SJSA1 (cell line): ENCODE measurements at places on chromosomes 2 and 18. TPM values are rescaled to one million over a fixed set of nuclear protein-coding genes. Genes with fewer than 3 reads are reported as not detected.

The LIPT1 gene
- 2.9 and 18.4 TPM in 2 replicates for total RNA-seq

The MERTK gene
- not detected in 2 replicates for total RNA-seq

The RAPGEF4 gene
- total RNA-seq: 0.13 and 0.47 TPM in 2 replicates

The BZW1 gene
- 308 and 508 TPM in 2 replicates for total RNA-seq

The TDRD15 gene
- total RNA-seq: not detected in 2 replicates

The RAX gene
- total RNA-seq: not detected in 2 replicates

The GAD1 gene
- 0.21 and 2.8 TPM in 2 replicates for total RNA-seq

The ANKRD30B gene
- not detected in 2 replicates for total RNA-seq

The PLCL1 gene
- total RNA-seq: 0.03 TPM in 1 of 2 replicates, not detected in the other

The CKAP2L gene
- total RNA-seq: 25.1 and 33.4 TPM in 2 replicates

The SLC9A2 gene
- total RNA-seq: 0.03 TPM in 1 of 2 replicates, not detected in the other

The CRYGD gene
- not detected in 2 replicates for total RNA-seq

The EVX2 gene
- total RNA-seq: not detected in 2 replicates

The HSPE1 gene
- 328 and 363 TPM in 2 replicates for total RNA-seq

The ACMSD gene
- not detected in 2 replicates for total RNA-seq

The C2orf81 gene
- 0.34 and 1.3 TPM in 2 replicates for total RNA-seq

The ANO7 gene
- 0.63 and 1.7 TPM in 2 replicates for total RNA-seq

The IHH gene
- 0.05 TPM in 1 of 2 replicates, not detected in the other for total RNA-seq

The SAG gene
- total RNA-seq: not detected in 2 replicates

The OSR1 gene
- 1.9 and 2.2 TPM in 2 replicates for total RNA-seq
